ENCODE measurements at places on chromosomes 3 and 15.

DNA sequence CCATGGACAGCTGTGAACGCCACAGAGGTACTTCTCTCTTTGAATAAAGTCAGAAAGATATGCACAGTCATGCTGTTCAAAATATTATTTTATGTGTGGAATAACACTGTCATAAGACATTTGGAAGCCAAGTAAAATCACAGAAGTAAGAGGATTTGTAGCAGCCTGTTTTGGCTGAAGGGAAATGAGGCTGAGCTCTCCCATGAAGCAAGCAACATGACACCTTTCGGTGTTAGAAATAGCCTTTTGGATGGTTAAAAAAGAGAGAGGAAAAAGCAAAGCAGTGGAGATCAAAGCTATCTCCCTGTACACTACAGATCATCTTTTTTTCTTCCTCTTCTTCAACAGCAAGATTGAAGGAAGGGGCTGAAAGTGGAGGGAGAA is 755.3 kb downstream of the ROBO1 start:
- DNase-seq = no peak

GRCh38 chr3:179801856-179802255 is 149.0 kb downstream of the USP13 start:
- DNase-seq = no peak

GRCh38 chr3:188338086-188338485 is 184.1 kb downstream of the LPP start:
- DNase-seq = no peak

DNA sequence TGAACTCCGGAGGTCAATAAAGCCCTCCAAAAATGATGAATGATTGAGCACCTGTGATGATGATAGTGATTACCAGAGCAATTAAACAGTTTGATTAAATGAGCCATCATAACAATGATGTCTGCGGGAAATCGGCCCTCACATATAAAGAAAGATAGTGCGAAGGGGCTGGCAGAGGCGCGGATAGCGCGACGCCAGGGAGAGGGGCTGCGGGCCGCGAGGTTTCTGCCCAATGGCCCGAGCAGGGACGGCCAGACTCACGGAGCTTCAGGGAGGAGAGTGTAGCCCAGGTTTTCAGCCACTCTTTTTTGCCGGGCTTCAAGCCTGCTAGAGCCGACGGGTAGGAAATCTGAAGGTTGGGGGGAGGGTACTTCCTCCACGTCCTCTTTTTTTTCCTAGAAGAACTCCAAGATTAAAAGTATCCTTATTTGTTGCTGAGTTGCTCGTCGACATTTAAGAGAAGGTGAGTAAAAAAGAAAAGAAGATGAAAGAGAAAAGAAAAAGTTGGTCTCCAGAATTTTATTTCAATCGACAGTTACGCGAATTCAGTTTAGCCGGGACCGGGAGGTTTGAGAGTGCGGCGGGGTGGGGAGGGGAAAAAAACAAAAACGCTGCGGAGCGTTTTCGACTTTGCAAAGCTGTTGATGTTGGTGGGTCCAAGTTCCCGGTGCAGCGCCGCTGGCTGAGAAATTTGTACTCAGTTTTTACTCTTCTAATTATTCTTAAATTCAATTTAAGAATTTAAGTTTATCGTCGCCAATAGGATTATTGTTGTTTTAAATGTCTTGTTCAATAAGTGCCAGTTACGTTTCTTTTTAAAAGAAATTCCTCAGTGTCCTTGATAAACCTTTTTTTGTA is 2.2 kb upstream of the MEIS2 start:
- DNase-seq = no peak

- peak; percentile 30 for DNase-seq
Measured at GRCh38 chr3:109275702-109276293, 40.5 kb downstream of the DPPA2 start.

DNA sequence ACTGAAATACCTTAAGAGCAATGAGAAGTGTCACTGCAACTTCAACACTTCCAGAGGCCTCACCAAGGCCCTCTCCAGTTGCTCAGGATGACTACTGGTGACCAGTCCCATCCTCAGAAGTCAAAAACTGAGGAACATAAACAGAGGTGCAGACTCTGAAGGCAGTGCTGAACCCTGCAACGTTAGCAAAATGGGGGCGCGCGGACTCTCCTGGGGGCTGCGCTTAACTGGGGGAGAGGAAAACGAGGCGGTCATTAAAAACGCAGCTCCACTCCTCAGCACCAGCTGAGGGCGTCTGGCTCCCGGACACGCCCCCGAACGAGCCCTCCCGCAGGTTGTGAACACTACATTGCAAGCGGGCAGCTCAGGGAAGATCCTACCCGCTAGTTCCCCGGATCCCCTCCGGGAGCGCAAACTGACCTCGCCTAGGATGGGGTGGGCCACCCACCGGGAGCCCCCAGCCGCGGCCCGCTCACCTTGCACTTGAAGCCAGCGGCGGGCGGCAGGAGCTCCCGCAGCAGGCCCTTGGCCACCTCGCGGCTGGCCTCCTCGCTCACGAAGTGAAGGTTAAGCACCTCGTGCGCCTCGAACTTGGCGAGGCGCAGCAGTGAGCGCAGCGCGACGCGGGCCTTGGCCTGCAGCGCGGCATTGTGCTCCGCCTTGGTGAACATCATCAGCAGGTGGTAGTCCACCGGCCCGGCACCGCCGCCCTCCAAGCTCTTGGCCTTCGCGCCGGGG is 711 bp downstream of the XXYLT1 start:
- DNase-seq = peak; percentile 5

DNA sequence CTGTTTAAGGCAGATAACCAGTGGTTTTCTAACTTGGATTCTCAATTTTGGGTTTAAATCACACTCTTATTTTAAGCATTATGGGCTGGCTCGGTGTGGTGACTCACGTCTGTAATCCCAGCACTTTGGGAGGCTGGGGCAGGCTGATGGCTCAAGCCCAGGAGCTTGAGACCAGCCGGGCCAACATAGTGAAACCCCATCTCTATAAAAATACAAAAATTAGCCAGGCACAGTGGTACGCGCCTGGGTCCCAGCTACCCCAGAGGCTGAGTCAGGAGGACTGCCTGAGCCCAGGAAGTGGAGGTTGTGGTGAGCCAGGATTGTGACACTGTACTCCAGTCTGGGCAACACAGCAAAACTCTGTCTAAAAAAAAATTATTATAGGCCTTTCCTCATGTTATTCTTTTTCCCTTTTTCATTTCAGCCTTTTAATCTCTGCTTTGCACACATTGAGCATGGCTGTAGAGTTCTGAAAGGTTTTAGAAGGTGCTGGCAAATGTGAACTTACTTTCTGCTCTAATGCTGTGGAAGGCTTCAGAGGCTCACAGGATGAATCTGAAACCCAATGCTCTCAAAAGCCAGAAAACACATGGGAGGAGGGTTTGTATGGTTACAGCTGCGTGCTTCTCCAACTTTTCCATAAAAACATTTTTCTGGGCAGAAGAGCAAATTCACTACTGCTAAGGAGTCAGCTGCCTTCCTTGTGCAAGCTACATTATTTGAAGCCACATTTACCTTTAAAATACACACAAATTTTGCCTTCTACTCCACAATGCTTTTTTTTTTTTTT is 32.5 kb downstream of the CHAC1 start:
- DNase-seq = no peak

DNA sequence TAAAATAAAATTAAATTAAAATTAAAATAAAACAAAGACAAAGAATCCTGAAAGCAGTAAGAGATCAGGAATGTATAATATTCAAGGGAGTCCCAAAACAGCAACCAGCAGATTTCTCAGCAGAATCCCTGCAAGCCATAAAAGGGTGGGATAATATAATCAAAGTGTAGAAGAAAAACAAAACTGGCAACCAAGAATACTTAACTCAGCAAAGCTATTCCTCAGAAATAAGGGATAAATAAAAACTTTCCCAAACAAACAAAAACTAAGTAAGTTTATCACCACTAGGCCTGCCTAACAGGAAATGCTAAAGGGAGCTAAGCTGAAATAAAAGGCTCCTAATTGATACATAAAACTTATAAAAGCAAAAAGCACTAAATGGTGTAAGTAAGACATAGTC is 29.8 kb downstream of the THBS1 start:
- DNase-seq = no peak

- DNase-seq = no peak
Measured at GRCh38 chr3:194865615-194866014, 179.9 kb downstream of the FAM43A start.

- no peak for DNase-seq
Measured at GRCh38 chr3:159866201-159866746, 122.4 kb upstream of the IL12A start.

GRCh38 chr15:100216182-100216581 is 125.6 kb downstream of the ADAMTS17 start:
- DNase-seq = no peak

DNA sequence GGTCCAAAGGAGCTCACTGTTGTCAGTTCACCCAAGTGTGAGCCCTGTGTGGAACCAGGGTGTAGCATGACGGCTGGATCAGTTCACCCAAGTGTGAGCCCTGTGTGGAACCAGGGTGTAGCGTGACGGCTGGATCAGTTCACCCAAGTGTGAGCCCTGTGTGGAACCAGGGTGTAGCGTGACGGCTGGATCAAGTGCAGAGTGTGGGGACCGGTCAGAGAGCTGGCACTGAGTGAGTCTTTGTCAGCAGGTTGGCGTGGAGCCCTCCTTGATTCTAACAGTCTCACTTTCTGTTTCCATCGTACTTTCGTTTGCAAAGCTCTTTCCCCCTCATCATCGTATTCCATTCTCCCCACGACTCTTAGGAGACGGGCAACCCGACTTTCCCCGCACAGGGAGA is 57.9 kb upstream of the DLG1 start:
- DNase-seq = no peak

DNA sequence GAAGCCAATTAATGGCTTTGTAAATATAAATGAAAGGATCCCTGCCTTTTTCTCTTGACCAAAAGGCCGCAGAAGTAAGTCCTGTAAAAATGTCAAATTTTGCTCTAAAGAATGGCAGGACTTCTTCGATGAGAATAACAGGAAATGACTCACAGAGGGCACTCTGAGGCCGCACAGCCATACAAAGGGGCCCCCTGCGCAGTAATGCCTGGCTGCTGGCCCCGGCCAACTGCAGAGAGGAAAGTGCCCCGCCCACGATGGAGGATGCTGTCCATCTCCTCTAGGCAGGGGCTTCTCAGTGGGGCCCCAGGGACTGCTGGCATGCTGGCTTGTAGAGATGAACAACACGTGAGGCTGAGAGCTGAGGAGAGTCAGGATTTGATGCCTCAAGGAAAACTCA is 18.1 kb upstream of the SCN10A start:
- no peak for DNase-seq

DNA sequence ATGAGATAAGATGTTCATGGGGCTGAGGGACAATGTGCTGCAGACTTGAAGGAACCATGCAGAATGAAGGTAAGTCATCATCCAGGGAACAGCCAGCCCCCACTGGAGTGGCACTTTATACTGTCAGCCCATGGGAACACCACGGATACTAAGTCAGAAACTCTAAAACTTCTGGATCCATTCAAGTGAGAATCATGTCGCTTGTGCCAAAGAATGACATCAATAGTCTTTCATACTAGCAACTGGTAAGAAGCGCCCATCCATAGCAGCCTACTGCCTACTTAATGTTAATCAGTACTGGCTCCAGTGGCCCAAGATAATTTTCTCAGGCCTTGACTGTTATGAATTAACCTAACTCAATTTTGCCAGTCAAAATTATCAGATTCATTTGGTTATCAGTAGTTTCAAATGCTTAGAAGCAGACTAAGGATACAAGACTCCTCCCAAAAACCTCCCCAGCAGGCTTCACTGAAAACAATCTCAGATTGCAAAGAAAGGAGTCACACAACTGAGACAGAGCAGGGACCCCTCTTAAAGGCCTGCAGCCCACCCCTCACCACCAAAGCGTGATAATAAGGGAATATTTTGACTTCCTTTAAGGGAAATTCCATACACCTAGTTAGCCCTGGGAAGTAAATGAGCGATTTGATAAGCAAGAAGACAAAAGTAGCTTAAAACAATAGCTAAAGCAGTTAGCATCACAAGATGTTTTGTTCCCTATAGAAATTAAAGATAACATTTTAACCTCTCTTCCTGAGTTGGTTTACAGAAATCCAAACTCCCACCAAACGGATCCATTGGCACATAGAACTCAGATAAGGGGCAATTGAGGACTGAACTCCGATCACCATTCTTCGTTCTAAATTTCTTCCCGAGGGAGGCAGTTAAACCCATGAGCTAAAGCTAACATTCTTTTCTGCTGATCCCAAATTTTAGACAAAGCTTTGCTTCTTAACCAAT is 98.8 kb downstream of the TGFBR2 start:
- no peak for DNase-seq

- no peak for DNase-seq
Measured at GRCh38 chr3:59728587-59728908, 678.7 kb upstream of the CFAP20DC start.

DNA sequence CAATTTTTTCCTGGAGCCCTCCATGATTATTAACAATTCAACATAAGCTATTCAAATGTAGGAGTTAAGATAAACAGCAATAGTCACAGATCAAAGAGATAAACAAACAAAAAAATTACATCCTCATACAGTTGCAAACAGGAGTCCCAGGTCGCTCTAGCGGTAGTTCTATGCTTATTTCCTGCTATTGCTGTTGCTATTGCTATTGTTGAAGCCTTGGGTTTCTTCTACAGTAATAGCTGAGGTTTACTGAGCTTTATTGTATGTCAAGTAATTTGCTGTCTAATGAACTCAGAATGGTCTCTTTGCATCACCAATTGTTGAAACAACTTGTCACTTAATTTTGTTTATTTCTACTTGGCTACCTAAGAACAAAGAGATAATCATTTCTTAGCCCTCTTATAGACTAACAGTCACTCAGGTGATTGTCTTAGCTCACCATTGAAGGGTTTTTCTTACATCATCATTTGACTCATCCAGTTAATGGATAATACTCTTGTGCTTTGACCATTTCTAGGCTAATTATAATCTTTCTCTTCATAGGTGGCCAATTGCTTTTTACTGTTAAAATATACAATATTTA is 654.6 kb downstream of the MECOM start:
- DNase-seq = no peak

DNA sequence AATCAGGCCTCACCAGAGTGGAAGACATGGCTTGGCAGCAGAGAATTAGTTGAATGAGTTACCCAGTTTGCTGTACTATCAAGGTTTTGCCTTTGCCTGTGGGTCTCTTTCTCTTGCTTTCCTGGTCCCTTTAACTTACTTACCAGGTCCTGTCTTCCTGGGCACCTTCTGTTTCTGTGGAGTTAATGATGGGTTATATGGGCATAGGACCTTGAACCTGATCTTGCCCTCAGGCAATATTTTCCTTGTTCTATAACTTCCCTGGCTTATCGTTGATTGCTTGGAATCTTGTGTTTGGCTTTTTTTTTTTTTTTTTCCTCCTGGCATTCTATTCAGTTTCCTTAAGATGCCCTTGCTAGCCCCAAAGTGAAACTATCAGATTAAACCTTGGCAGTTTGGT is 106.8 kb downstream of the HHLA2 start:
- DNase-seq = no peak

DNA sequence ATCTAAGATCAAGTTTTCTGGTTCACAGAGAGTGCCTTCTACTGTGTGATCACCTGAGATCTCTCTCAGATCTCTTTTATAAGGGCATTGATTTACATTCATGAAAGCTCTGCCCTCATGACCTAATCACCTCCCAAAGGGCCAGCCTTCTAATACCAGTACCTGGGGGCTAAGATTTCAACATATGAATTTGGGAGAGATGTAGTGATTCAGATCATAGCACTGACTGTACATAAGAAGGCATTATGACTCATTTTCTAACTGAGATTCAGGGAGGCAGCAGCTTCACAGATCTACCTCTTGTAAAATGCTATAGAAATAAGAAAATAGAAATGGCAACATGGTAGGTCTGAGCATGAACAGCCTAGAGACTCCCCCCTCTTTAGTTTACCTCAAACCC is 39.6 kb downstream of the VGLL3 start:
- no peak for DNase-seq

Measured in NCI-H460 (cell line).